ENCODE measurements at places on chromosomes 7 and 10. TPM values are rescaled to one million over a fixed set of nuclear protein-coding genes. Genes with fewer than 3 reads are reported as not detected.
A peak's percentile ranks its signal among the peaks of the same experiment; 100 is the strongest.

DNA sequence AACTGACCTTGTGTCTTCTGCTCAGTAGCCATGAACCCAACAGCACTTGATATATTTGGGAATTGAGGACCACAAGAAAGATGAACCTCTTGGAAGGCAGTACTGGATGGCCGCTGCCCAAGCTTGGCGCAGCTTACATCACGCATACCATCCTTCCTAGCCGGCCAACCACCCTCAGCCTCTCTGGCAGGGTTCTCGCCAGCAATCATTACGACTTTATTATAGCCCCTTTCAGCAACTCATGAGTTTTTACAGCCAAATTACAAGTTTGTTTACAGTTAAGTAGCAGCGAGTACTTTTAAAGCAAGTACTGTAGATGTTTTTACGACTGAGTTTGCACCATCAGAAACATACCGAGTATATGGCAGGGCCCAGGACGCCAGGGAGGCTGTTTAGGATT lies 769.1 kb downstream of the SUGCT start:
- no peak for DNase-seq

DNA sequence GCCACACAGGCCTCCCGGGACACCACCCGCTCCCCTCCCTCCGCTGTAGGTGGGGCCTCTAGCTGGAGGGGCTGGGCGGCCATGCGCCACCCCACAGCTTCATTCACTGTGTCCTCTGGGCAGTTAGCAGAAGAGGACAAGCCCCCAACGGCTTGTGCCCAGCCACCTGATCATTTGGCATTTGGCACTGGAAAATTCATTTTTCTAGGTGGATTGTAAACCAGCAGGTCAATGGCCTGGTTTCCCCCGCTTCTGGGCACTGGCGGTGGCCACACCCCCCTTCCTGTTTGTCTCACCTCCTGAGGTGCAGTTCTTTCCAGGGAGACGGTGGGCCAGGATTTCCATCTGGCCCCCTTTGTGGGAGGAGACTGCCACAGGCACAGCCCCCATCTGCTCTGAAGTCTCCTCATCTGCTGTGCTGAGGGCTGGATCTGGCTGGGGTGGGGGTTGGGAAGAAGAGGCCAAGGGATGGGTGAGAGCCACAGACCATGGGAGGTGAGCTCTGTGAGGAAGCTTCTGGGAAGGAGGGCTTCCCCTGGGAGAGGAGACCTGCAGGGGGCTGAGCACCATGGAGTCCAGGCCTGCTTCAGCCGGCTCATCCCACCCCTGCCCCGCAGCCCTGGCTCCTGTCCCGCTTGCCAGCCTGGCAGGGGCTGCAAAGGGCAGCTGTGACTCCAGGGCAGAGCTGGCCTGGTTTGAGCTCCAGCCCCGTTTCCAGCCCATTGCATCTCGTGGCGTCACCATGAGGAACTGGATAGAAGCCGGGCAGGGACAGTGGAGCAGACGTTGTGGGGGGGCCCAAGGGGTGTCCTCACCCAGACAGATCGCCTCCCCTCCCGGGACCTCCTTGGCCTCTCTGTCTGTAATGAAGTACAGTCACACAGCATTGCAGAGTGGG lies 40.1 kb upstream of the SLC29A3 start:
- no peak for DNase-seq

- DNase-seq: no peak
These were observed 1.9 kb downstream of the SEMA4G start for GRCh38 chr10:100970914-100971811.

DNA sequence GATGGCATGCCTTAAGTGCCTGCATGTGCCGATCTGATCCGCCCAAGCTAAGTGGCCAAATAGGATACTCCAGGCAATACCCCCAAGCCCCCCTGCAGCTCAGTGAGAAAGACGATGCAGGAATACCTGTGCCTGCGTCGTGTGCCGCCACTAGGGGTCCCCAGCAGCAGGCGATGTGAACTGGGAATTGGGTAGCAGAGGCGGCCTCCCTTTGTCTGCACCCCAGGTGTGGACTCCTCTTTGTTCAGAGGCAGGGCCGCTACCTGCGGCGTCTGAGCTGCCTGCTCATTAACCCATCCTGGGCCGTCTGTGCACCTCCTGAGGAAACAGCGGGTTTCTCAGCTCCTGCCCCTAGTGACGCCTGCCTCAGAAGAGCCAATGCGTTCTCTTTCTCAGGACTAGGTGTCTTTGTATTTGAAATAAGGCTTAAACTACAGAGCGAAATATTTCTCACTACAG lies 4.8 kb upstream of the CHN2 start:
- peak; percentile 46 for DNase-seq

Gene KIAA1549
- 34.8 TPM for total RNA-seq

DNA sequence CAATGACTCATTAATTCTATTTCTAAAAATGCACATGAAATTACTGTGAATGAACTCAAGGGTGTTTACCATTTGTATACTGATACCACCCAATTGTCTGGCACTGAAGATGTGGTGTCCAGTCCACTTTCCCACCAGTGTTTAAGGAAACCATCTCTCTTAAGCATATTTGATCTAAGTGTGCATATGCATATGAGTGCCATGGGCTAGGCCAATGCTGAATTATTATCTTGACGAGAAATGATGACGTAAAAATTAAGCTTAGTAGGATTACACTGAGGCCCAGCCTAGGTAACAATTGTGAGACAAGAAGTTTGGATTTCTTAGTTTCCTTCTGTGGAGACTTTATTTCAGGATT lies 59.7 kb downstream of the SVIL start:
- DNase-seq: no peak

- no peak for DNase-seq
These were observed 56.1 kb upstream of the ARID5B start for GRCh38 chr10:61845196-61845949.

Gene ACTL6B
- not detected for total RNA-seq

DNA sequence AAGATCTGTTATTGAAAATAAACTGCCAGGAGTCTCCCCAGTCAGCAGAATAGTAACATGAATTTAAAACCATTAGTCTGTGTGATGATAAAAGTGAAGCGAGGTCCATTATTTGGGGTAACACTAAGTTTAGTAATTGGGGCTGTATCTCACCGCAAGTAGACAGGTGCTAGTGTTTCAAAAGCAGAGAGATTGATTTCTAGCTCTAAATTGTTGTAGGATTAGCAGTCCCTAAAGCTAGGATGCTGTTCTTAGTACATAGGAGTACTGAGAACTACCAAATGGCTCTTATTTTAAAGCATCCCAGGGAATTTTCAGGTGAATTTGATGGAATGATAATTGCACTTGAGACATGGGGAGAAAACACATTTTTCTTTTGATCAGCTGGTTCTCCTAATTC lies 70.5 kb downstream of the CPED1 start:
- DNase-seq: no peak

Gene UPK3BL1
- total RNA-seq: 18.3 TPM

- DNase-seq: no peak
These were observed 333.1 kb downstream of the CXCL12 start for GRCh38 chr10:44051584-44052385.

- no peak for DNase-seq
These were observed 13.7 kb upstream of the DNTT start for GRCh38 chr10:96290368-96291133.

DNA sequence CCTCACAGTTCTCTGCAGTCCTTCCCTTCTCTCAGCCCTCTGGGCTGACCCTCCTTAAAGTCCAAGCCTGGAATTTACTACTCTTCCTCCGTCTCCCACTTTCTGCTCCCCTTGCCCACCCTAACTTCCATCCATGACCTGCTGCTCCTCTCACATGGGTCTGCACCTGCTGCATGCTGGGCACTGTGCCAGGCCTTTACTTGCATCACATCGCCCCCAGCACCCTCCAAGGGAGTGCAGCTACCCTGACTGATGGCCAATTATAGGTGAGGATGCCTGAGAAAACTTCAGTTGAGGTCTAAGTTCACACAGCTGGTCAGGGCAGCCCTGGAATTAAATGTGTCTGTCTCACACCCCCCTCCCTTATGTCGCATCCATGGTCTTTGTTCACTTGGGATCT lies 53.6 kb upstream of the ZPBP start:
- DNase-seq: no peak

DNA sequence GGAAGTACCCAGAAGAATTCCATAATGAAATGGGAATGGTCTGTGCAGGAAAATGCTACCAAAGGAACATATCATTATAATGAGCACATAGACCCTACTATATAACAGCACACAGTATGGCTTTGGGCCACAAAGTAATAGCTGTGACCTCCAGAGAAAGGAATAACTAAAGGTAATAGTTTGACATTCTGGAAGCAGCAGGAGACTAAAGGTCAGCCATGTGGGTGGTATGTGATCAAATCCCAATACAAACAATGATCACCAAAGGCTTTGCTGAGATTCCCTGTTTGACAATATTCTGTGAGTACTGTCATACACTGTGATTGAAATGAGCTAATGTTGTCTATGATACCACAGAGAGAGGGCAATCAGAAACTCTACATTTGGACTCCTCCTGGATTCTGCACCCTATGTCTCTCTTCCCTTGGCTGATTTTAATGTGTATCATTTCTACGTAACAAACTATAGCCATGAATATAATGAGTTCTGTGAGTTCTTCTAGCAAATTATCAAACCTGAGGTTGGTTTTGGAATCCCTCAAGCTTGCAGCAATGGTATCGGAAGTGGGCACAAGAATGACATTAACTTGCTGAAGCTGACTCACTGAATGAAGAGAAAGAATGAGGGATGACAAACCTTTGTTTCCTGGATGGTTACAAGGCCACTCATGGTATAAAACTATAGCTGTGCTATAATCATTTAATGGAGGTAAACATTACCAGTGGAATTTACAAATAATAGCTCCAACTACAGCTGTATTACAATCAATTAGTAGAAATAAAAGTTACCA lies 99.6 kb downstream of the JMJD1C start:
- DNase-seq: no peak

Measured in mesothelial cell of epicardium (in vitro differentiated cells).